Ascending aorta (tissue), 2 donors: ENCODE measurements at places on chromosomes 6 and 20.
A peak's percentile ranks its signal among the peaks of the same experiment; 100 is the strongest.

DNA sequence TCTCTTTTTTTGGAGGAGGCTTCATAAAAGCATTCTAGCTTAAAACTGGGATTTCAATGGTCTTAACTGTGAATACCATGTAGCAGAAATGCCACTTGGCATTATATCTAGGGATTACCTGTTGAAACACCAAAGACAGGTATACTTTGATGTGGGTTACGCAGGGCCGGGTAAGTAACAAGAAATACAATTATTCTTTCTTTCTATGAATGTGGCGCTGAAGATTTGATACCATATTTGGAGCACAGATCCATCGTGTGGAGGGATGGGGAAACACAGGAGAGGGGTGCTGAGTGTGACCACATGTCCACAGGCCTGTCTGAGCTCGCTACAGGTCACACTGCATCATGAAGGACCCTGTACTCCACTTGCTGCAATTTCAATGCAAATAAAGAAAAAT, 257.8 kb downstream of the GMPR start:
- H3K4me1 ChIP-seq, result no peaks in the 10 kb centered on the region
- no peak overlapping the region for H3K4me3 ChIP-seq
- H3K27ac ChIP-seq, result no peak overlapping the region

DNA sequence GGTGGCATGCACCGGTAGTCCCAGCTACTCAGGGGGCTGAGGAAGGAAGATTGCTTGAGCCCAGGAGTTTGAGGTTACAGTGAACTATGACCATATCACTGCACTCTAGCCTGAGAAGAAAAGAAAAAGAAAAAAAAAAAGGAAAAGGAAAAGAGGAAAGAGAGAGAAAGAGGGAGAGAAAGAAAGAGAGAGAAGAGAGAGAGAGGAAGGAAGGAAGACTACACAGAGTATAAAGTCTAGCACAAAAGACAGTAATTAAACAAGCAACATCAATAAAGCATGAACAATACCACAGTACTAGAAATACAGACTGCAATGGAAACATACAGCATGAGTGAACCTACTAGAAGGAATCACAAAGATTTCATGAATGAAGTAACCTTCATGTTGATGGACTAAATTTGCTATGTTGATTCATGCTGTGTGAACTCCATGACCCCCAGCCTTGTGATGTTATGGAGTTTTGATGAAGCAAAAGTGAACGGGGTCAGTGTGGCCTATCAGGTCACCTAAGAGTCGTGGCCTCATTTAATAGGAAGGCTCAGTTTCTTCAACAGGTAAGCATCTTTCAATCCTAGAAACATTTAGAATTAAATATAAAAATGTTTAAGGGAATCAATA, 57.6 kb downstream of the NUDT3 start:
- no peak overlapping the region for H3K4me3 ChIP-seq
- H3K27me3 ChIP-seq, result no peaks in the 10 kb centered on the region
- H3K27ac ChIP-seq, result peak overlapping the region; percentile 48
- H3K4me1 ChIP-seq, result peaks cover 7% of the 10 kb centered on the region
- DNase-seq, result no peak

DNA sequence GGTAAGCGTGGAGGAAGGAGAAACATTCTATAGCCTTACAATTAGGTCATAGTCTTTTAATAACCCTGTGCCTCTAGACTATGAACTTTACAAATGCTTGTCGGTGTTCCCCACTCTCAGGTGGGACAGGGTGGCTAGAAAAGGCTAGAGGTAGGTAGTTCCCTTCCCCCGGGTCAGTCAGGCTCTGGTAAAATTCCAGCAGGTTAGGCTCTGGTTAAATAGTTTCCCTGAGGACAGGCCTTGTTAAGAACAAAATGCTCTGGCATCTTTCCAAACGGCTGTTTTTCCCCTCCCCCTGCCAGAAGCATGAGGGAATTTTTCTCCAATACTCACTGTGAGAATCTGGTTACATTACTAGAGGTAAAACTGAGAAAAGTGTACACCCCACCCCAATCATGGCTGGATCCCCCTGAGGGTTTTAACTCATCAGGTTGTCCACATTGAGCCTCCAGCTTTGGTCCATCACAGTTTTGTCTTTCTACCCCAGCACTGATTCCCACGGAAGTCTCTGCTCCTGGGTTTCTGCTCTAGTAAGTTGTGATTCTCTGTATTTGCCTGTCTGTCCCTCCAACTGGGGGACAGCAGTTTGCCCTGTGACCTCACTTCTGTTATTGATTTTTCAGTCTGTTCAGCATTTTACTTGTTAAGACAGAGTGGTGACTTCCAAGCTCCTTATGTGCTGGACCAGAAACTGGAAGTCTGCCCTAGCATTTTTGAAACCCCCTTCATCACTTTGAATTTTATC, 84.7 kb upstream of the ADGRF1 start:
- H3K4me1 ChIP-seq, result no peaks in the 10 kb centered on the region
- no peak for DNase-seq
- H3K27ac ChIP-seq, result no peak overlapping the region
- no peaks in the 10 kb centered on the region for H3K36me3 ChIP-seq

DNA sequence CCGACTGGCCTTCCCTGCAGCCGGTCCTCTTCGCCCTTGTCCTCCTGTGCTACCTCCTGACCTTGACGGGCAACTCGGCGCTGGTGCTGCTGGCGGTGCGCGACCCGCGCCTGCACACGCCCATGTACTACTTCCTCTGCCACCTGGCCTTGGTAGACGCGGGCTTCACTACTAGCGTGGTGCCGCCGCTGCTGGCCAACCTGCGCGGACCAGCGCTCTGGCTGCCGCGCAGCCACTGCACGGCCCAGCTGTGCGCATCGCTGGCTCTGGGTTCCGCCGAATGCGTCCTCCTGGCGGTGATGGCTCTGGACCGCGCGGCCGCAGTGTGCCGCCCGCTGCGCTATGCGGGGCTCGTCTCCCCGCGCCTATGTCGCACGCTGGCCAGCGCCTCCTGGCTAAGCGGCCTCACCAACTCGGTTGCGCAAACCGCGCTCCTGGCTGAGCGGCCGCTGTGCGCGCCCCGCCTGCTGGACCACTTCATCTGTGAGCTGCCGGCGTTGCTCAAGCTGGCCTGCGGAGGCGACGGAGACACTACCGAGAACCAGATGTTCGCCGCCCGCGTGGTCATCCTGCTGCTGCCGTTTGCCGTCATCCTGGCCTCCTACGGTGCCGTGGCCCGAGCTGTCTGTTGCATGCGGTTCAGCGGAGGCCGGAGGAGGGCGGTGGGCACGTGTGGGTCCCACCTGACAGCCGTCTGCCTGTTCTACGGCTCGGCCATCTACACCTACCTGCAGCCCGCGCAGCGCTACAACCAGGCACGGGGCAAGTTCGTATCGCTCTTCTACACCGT, 6.1 kb downstream of the UBD start:
- DNase-seq, result no peak
- no peak overlapping the region for H3K27ac ChIP-seq
- H3K27me3 ChIP-seq, result no peaks in the 10 kb centered on the region
- peak overlapping the region; percentile 55 for H3K4me3 ChIP-seq
- no peaks in the 10 kb centered on the region for H3K36me3 ChIP-seq

GRCh38 chr6:147614501-147614900, 106.0 kb downstream of the SAMD5 start:
- no peak overlapping the region for H3K4me3 ChIP-seq
- H3K36me3 ChIP-seq, result no peaks in the 10 kb centered on the region
- H3K27ac ChIP-seq, result no peak overlapping the region
- DNase-seq, result no peak
- no peaks in the 10 kb centered on the region for H3K27me3 ChIP-seq

GRCh38 chr6:48664826-48665225, 553.8 kb upstream of the PTCHD4 start:
- H3K4me1 ChIP-seq, result no peaks in the 10 kb centered on the region
- no peak for DNase-seq
- no peaks in the 10 kb centered on the region for H3K36me3 ChIP-seq
- no peak overlapping the region for H3K4me3 ChIP-seq
- no peak overlapping the region for H3K27ac ChIP-seq
- no peaks in the 10 kb centered on the region for H3K27me3 ChIP-seq

- H3K36me3 ChIP-seq, result no peaks in the 10 kb centered on the region
- no peaks in the 10 kb centered on the region for H3K4me1 ChIP-seq
- no peak for DNase-seq
- H3K4me3 ChIP-seq, result no peak overlapping the region
These were observed 106.3 kb downstream of the GFRAL start for GRCh38 chr6:55433446-55434130.

DNA sequence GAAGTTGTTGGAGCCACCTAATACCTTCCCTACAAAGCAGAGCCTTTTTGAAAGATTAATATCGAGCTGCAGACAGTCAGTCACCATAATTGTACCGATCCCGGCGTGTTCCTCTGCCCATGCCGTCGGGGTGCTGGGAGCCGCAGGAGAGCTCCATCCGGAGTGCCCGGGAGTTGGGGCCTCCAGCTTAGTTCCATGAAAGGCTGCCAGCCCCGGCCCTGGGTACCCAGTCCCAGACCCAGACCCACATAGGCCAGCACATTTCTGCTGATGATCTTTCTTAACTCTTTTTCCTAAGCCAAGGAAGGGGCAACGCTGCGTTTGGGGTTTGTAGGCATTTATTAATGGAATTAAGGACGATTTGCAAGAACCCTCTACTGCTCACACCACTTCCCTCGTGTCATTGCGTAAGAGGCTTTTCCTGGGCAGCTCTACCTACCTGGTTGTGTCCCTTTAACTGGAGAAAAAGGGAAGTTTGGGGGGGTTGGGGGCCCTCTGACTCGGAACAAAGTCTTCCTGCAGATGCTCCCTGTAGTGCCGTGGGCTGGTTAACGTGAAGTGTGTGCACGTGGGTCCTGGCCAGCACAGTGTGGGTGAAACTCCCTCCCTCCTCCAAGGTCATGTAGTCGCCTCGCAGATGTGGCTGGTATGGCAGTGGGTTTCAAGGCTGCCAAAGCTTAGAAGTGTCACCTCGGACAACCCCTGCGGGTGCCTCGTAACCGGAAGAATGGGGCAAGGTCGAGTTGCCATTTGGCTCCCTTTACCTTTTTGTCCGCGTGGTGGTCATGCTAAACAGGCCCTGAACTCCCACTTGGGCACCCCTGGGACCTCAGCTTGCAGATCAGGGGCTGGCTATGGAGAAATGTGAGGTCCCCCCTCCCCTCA, 54.3 kb upstream of the APCDD1L start:
- no peaks in the 10 kb centered on the region for H3K27me3 ChIP-seq
- H3K27ac ChIP-seq, result no peak overlapping the region
- no peak overlapping the region for H3K4me3 ChIP-seq
- no peaks in the 10 kb centered on the region for H3K36me3 ChIP-seq

DNA sequence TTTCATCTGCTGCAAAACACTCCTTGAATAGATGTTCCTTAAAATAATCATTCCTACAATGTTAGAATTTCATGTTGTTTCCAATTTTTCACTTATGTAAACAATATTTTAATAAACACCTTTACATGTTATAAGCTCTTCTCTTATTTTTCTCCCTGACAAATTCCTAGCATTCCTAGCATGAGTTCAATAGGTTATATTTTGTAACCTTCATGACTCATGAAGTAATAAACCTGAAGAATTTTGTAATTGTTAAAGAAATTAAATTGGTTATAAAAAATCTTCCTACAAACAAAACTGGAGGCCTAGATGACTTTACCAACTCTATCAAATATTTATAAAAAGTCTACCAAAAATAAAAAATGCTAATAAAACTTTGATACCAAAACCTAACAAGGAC, 66.3 kb downstream of the NT5E start:
- peaks cover 29% of the 10 kb centered on the region for H3K36me3 ChIP-seq
- H3K4me1 ChIP-seq, result no peaks in the 10 kb centered on the region
- H3K27me3 ChIP-seq, result no peaks in the 10 kb centered on the region
- no peak overlapping the region for H3K27ac ChIP-seq
- H3K4me3 ChIP-seq, result no peak overlapping the region
- DNase-seq, result no peak

DNA sequence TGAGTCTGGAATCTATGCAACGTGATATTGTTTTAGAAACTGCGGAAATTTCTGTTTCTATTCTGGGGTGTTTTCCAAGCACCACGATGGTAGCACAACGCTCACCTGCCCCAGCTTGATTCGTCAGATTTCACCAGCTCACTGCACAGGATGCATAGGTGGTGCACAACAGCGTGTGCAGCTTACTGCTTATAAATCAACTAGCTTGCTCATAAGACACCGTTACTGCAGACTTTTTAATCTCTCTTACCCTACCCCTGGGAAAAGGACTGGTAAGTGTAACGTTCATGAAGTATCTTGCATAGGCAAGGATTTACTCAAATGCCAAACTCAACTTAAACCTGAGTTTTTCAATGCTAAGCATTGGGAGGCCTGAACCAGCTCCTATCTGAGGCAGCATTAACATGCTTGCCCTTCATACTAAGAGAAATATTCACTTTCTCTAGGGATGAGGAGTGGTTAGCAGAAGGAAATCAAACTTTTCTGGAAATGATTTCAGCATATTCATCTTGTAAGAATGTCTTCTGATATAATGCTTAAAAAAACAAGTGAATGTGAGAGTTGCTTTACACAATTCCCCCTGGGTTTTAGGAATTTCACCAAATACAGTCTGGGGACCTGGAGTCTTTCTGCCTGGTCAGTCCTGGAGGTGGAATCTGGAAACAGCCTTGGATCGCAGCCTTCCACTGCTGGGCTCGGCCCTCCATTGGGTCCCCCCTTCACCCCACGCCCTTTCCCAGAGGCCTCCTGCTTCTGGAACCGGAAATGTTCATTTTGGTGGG, 100.6 kb downstream of the DACT2 start:
- H3K4me3 ChIP-seq, result peak overlapping the region; percentile 0
- H3K27me3 ChIP-seq, result no peaks in the 10 kb centered on the region
- peaks cover 17% of the 10 kb centered on the region for H3K4me1 ChIP-seq
- H3K36me3 ChIP-seq, result no peaks in the 10 kb centered on the region

DNA sequence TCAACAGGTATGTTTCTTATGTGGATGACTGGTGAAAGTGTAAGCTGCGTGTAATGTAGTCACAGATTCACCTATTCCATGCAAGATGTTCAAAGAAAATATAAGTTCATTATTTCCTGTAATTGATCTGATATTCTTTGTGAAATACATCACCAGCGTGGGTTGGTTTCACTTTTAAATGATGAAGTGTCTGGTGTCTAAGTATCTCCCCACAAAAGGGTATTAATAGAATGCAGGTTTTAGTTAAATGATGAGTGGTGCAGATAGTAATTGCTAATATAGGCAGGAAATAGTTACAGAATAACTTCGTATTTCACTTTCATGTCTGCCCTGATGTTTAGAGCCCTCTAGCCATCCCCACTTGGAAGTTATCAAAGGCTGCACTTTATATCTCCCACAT, 22.2 kb downstream of the PGBD1 start:
- peaks cover 18% of the 10 kb centered on the region for H3K36me3 ChIP-seq
- H3K27me3 ChIP-seq, result no peaks in the 10 kb centered on the region
- H3K4me1 ChIP-seq, result no peaks in the 10 kb centered on the region
- no peak for DNase-seq

DNA sequence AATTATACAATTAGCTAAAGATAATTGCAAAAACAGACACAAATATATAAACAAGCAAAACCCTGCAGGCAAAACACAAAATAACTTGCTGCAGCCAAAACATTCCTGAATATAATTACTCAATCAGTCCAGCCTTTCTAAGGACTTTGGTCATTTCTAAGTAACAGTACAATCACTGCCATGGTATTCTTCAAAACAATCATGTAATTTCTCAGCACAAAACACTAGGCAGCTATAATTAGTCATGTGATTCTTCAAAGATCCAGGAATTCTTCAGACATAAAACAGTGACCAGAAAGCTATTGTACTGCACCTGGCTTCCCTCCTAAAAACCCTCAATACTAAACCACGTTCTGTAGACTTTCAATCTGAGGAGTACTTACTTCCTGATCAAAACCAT, 881.1 kb downstream of the EPHA7 start:
- no peaks in the 10 kb centered on the region for H3K4me1 ChIP-seq
- no peaks in the 10 kb centered on the region for H3K36me3 ChIP-seq
- H3K27me3 ChIP-seq, result no peaks in the 10 kb centered on the region

- H3K4me3 ChIP-seq, result no peak overlapping the region
- no peaks in the 10 kb centered on the region for H3K27me3 ChIP-seq
These were observed 94.9 kb downstream of the CDH4 start for GRCh38 chr20:61346996-61347395.

- no peaks in the 10 kb centered on the region for H3K36me3 ChIP-seq
- no peaks in the 10 kb centered on the region for H3K27me3 ChIP-seq
- no peak overlapping the region for H3K27ac ChIP-seq
- H3K4me3 ChIP-seq, result no peak overlapping the region
These were observed 56.5 kb downstream of the ARMC2 start for GRCh38 chr6:108904741-108905140.
